ENCODE measurements at places on chromosomes 11 and 22.

- DNase-seq, result peak; percentile 94
Observed at GRCh38 chr11:57335343-57336110, at the start of gene SSRP1. Gene SSRP1, minus strand, starts transcription at chr11:57335892. Its CDS starts 771 bp downstream, at chr11:57335121.

DNA sequence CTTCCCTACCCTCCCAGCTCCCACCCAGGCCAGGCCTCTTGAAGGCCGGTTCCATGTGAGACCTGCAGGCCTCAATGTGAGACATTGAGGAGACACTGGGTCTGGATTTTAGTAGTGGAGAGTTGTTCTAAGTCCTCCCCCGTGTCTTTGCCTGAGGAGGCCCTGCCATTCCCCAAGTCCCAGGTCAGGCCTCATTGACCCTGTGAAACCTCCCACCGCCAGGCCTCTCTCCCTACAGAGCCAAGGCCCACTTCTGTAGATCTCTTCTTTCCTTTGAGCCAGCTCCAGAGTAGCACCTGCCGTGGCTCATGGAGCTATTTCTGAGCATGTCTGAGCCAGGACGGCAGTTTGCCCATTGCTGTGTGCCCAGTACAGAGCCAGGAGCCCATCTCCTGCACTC lies 1419.6 kb downstream of the TBC1D22A start:
- DNase-seq, result no peak

- no peak for DNase-seq
Observed at GRCh38 chr11:72750556-72751115, 1.6 kb downstream of the ARAP1 start.

DNA sequence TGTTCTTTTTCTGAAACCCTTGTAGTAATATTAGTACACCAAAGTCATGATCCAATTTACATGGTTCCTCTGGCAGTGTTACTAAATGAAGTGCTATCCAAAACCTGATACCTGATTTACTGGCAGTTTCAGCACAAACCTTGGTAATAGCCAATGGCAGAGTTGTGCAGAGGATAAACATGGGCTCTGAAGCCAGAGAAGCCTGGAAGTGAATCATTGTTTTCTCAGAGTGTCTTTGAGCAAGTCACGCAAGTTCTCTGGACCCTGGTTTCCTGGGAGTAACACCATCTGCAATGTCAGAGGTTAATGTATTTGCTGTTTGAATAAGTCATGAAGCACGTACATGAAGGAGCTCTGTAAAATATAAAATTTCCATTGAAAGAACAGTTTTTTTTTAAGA lies 222.3 kb upstream of the NARS2 start:
- peak; percentile 88 for DNase-seq

DNA sequence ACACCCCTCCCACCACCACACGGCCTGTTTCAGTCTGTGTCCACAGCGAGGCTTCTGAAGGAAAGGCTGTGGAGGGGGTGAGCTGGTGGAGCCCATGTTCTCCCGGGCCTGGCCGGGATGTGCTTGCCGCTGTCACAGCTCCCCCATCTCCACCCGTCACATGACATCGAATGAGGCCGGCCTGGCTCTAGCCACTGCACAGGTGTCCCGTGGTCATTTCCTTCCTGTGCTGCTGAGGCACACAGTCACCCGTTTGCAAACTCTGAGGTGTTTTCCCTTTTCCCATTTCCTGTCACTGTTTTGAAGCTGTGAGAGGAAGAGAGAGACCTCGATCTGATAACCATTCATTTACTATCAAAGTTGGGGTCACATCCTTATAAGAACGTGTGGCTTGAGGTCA lies 55.7 kb upstream of the CLDN5 start:
- DNase-seq, result no peak

- no peak for DNase-seq
Observed at GRCh38 chr11:101894505-101894904, 20.3 kb upstream of the CEP126 start.

- DNase-seq, result no peak
Observed at GRCh38 chr22:41334215-41334614, 32.9 kb downstream of the ZC3H7B start.

DNA sequence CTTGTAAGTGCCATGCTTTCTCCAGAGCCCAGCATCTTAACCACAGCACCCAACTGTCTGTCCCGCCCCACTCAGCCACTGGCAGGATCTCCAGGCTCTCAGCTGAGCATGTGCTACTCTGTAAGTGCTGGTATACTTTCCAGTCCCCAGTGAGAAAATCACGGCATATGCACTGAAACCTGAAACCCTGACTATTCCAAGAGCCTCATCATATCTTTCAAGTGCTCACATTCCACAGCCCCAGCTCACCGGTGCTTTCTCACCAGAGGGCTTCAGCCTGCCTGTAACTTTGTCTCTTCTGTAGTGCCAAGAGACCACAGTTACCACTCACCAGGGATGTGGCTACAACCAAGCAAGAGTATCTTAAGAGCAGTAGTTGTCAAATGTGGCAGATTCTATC lies 24.4 kb upstream of the PAMR1 start:
- peak; percentile 91 for DNase-seq

GRCh38 chr11:106988151-106989077 lies 29.9 kb downstream of the GUCY1A2 start:
- DNase-seq, result peak; percentile 74

- peak; percentile 45 for DNase-seq
Observed at GRCh38 chr11:2399488-2400068, 972 bp upstream of the TSSC4 start.

DNA sequence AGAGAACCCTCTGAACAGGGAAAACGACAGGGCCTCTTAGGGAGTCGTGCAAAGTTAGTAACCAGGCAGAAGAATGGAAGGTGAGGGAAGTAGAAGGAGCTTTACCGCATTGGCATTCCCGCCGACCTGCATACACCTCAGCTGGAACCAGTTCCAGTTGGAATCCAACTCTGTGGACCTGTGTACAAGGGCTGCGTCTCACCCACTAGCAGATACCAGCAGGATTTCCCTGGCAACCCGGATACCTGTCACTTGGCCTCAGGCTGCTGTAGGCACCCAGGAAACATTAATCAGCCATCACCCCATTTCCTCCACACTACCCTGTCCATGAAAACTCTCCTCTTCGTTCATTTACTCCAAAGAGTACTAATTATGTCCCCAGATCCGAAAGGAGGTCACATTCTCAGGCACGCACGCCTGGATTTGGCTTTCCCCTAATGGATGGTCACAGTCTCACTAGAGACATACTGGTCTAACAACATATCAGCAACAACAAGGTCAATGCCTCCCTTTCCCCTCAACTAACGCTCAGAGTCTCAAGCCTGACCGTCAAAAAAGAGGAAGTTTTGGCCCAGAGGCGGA lies 842 bp downstream of the ARFGAP2 start:
- DNase-seq, result no peak

DNA sequence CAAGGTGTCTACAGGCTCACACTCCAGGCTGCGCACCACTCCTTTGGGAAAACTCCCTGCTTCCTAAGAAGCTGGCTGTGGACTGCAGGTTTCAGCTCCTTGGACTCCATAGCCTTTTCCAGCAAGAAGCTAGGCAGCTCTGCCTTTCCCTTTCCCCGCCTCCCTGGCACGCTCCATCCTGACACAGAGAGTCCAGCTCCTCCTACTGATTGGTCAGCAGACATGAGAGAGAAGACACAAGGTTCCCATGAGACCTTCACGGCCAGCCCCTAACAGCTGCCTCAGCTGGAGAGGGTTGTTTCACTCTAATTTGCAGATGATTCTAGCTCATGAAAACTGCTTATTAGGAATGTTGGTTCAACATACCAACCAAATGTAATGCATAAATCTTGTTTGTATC lies 27.6 kb downstream of the TENM4 start:
- DNase-seq, result peak; percentile 82

DNA sequence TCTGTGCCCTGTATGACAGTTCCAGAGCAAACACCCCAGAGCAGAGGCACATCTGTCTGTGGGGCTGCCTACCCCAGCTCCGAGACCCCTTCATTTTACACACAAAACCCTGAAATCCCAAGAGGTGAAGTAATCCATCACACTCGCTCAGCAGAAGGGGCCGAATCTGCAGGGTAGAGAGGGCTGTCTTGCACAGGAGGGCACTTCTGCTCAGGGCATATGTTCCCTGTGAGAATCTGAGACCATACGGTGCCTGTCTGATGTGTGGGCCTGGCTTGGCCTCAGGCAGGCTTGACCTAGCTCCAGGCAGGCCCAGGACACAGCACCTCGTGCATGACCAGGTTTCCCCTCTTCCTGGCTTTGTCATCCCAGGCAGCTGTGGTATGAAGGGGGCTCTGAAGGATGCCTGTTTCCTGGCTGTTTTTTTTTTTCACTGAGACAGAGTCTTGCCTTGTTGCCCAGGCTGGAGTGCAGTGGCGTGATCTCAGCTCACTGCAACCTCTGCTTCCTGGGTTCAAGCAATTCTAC lies 37.2 kb downstream of the GRIK4 start:
- no peak for DNase-seq

GRCh38 chr11:4187055-4187988 lies 92.7 kb downstream of the RRM1 start:
- DNase-seq, result peak; percentile 96

DNA sequence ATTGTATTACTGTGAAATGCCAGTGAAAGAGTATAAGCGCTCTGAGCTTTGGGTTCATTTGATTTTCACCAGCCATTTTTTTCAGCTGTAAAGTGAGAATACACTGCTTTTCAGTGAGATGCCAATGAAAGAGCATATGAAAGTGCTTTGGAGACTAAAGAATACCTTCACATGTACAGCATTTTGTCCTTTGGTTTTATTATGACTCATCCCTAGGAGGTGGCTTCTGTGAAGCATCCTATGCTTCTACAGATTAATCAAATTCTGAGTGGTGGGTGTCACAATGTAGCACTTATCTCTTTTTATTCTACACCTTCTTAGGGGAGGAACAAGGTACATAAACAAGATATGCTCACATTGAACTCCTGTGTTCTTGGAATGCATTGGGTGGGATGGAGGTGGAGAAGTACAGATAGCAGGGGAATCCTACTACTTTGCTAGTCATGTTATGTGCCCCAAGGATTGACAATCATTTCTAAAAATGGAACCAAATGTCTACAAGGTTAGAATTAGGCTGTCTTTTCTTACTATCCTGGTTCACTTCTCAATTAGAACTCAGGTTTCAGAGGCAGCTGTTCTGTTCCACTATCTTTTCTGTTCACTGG lies 18.7 kb downstream of the TRIM44 start:
- no peak for DNase-seq

DNA sequence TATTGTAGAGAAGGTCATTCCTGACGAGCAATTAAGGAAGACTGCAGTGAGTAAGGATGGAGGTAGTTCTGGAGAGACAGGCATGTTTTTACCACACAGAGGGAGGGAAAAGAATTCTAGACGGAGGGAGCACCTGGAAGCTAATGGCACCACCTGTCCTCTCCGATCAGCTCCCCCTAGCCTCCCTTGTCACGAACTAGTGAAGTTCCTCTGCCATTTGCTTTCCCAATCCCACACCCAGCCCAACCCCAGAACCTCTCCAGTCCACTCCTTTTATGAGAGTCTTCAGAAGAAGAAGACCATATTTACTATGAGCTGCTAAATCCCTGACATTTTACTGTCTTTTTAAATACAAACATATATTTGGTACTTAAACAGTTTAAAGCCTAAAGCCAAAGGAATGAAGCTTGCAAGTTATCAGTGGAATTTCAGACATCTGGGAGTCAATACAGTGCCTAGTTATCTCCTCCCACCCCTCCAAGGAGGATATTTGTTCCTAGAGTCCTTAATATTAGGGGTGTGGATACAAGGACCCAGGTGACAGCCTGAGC lies 46.1 kb upstream of the HSPA8 start:
- DNase-seq, result no peak

DNA sequence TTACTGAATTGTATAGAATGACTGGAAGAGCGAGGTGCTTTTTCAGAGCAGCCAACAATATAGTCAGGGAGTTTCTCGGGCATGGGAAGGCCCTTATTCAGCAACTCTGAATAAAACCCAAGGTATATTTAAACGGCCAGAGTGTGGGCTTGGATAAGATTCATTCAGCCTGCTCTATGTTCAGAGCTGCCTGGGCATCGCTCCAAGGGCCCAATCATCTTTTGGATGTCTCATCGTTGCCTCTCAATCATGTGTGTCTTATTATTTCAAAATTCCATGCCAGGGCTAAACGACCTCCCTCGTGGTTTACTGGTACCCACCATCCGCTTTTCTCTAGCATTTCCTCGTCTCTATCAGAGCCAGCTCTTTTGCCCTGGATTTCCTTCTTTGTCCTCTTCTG lies 19.5 kb upstream of the NTM start:
- DNase-seq, result no peak

DNA sequence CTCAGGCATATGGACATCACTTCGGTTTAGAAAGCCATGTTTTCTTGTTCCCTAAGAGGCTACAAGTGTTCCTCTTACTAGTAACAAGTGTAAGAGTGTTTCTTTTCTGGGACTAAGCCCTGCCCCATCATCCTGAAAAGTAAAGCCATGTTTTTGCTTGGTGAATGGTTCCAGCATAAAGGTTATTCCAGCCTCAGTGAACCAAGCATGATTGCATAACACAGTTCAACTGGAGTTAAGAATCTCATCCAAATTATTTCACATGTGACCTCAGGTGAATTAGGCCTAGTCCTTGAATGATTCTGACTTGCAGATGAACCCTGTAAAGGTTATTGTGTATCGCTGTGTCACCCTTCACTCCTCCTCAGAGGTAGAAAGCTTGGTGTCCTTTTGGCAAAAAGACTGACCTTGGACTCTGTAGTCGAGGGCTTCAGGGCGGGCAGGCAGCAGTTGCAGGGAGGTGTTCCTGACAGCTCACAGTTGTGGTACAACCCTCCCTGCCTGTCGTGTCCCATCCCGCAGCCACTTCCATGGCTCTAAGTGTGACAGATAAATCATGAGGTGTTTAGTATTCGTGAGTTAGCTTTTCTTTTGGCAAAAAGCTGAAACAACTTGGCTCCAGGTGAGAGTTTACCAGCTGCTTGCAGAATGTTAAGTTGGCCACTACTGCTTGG lies 321.8 kb downstream of the CADM1 start:
- no peak for DNase-seq

DNA sequence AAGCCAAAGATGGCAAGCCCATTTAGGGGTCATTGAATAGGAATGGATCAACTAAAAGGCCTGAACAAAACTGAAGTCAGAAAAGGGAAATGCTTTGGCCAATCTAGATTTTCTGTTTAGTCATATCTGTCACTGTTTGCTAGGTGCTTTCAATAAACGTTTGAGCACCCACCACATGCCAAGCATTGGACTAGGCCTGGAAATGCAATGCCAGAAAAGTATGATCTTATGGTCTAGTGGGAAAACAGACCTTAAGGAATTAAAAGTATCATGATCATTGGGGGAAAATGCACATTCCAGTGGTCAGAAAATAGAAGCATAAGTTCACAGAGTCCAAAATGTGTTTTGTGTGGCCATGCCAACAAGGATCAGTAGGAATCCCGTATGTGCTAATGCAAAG lies 76.8 kb upstream of the BIRC3 start:
- DNase-seq, result peak; percentile 64
